ENCODE measurements at places on chromosomes 12 and 14.

DNA sequence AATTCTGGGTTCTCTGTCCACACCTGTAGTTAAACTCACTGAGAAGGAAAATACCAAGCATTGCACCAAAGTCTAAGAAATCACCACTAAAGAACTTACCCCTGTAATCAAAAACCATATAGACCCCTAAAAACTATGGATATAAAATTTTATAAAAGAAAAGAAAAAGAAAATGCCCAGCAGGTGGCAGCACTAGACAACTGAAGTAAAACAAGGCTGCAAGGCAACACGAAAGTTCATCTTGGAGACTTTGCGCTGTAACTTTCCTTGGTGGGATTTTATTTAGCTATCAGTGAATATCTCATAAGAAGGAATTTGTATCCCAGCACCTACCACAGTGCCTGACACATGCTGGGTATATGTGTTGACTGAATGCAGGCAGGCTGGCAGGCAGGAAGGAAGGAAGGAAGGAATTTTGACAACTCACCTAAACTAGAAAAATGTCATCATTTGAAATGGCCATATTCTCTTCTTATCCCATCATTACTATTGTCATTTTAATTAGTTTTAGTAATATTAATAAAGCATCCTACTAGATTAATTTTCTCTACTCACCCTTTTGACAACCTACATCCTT, 68.2 kb upstream of the ETV6 start:
- DNase-seq: peak; percentile 67

GRCh38 chr12:4030929-4031702, 157.9 kb upstream of the PARP11 start:
- peak; percentile 85 for DNase-seq

DNA sequence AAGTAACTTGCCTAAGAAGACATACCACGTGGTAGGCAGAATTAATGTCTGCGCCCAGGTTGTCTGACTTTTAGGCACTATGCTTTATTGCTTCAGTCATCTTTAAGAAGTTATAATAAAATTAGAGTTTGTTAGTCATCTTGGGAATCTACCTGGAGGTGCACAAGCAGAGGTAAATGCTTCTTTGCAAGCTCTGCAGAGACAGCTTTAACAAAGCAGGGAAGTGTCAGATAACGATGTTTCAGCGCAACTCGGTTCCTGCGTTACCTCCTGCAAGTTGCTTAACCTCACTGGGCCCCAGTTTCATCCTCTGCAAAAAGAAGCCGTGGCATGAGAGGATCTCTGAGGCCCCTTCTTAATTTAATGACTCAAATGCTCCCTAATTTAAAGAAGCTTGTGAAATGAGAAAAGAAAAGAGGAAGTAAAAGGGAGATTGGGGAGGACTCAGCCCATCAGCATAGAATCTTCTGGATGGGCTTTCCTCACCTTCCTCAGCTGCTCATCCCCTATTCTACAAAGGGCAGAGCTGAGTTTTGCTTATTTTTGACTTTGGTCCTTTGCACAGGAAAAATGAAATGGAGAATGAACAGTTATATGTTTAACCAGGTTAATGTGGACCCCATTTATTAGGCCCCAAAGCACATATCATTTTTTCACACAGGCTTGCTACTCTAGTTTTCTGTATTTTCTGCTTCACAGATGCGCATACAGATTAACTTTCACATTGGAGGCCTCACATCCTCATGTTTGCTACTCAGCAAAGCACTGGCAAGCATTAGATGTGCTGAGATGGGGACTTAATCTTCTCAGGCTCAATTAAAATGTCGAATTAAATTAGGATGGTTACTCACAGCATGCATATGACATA, 5.1 kb downstream of the ARHGDIB start:
- peak; percentile 47 for DNase-seq

DNA sequence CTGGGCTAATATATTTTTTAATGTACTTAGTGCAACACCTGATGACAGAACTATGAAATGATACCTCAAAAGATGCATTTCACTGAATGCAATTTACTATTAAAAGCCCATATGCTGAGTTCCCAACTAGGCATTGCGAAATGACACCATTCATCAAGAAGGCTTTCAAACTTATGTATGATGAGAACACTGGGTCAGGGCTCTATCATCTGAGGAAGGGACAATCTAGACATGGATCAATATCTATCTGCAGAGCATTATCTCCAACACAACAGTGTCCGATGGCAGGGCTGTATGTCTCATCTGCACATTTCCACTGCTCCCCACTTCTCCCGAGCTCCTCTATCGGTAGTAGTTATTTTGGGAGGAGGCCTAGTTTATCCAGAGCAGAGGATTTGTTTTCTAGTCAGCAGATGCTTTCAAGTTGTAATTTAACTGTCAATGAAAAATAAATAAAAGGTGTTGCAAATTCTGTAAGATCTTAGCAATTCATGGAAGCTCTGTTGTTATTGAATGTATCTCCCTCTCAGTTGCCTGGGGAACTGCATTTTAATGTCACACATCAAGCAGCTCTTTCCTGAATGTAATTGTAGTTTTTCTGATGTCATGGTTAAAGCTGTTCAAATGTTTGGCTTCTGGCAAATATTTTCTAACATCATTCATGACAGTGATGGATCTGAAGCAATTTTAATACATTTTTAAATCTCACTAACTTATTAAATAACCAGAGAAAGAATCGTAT, 7.4 kb upstream of the GCH1 start:
- no peak for DNase-seq

GRCh38 chr12:28963554-28963953, 185.5 kb upstream of the FAR2 start:
- no peak for DNase-seq

DNA sequence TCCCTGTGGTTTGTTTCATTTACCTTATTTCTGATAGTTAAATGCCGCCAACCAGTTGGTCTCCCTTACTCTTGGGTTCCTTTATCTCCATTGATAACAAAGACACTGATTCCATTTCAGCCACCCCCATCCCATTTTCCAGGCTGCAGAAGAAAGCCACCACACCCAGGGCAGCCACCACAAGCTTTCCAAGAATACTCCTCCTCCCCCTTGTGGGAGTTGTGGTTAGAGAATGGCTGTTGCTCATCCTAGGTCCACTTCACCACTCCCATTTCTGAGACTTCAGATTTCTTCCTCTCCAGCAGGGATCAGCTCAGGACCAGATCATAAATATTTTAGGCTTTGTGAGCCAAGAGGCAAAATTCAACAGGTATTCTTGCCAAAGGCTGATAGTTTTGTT, 73.9 kb downstream of the ANO4 start:
- DNase-seq: no peak

GRCh38 chr12:24821691-24822090, 127.2 kb downstream of the BCAT1 start:
- no peak for DNase-seq

GRCh38 chr14:39229601-39230110, 4.1 kb upstream of the MIA2 start:
- peak; percentile 27 for DNase-seq

Data from activated T-cell treated with anti-CD3 and anti-CD28 coated beads, Interleukin-2, amount 50 U/mL, for 48 hours (primary cell).